ENCODE measurements at places on chromosomes 5 and 9.

DNA sequence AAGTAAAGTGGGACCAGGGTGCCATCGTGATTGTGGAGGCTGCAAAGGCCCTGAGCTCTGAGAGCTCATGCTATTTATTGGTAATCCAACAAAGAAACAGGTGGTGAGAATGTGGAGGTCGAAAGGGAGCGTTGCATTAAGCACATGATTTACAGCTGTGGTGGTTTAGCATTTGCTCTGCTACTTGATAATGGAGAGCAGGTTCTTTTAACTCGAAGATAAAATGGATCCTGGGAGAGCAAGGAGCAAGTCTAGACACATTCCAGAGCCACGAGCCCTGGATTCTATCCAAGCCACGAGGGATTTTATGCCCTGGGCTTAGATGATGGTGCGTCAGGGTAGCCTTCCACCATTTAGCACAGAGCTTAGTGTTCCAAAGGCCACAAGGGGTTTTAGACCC is 1710.1 kb upstream of the CDH9 start:
- DNase-seq: no peak

GRCh38 chr5:65876496-65876895 is 49.9 kb upstream of the ERBIN start:
- no peak for DNase-seq

DNA sequence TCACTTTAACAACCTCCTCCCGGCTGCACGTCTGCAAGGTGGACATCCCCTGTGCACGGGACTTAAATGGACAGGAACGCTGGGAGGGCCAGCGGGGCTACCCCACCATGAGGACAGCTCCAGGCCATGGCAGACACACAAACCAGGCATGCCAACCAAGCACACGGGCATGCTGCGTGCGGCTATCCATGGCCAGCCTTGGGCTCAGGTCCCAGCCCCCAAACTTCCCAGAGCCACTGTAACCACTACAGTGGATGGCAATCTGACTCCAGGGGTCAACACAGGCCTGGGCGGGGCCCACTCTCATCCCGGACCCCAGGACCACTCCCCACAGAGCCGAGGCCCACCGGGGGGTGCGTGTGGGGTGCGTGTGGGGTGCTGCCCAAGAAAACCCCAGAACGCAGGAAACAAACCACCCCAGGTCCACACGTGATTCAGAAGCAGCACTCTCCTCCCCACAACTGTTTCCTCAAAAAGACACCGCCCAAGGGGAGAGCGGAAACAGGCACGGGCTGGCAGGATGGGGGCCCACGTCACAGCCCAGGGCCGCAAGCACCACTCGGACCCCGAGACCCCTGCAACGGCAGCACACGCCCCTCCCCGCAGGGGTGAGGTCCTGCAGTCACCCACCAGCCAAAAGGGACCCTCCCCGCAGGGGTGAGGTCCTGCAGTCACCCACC is 7.4 kb downstream of the SLC12A7 start:
- no peak for DNase-seq

DNA sequence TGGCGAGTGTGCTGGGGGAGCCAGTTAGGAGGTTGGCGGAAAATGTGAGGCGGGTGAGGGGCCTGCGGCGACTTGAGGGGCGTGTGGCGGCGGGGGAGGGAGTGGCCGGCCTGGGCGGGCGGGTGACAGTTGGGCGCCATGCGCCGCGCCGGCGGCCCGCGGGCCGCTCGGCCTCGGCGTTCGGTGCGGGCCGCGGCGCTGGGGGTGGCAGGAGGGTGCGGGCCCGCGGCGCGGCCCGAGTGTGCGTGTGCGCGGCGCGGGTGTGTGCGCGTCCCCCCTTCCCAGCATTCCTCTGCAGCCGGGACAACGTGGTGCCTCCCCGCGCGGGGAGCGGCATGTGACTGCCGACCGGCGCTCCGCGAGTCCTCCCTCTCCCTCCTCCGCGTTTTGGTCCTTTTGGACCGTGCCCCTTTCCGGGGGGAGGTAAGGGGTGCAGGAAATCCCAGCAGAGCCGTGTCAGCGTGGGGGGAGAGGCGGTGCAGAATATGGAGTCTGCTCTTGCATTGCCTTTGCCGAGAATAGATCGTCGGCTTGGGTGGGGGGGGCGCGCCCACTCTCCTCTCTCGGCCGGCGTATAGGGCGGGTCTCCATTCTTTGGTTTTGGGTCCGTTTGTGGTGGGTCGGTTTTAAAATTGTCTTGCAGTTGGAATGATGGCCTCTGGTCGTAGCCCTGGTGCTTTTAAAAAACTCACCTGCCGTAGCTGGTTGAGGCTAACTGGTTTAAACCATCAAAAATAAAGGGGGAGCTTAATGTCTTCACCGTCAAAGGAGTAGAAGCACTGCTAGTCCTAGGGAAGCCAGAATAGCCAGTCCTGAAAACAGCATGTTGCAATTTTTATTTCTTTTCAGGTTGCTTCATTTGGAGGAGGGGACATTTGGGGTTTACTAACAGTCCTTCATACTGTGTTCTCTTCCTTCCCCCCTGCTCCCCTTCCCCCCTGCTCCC is 2.0 kb downstream of the LARP1 start:
- no peak for DNase-seq

DNA sequence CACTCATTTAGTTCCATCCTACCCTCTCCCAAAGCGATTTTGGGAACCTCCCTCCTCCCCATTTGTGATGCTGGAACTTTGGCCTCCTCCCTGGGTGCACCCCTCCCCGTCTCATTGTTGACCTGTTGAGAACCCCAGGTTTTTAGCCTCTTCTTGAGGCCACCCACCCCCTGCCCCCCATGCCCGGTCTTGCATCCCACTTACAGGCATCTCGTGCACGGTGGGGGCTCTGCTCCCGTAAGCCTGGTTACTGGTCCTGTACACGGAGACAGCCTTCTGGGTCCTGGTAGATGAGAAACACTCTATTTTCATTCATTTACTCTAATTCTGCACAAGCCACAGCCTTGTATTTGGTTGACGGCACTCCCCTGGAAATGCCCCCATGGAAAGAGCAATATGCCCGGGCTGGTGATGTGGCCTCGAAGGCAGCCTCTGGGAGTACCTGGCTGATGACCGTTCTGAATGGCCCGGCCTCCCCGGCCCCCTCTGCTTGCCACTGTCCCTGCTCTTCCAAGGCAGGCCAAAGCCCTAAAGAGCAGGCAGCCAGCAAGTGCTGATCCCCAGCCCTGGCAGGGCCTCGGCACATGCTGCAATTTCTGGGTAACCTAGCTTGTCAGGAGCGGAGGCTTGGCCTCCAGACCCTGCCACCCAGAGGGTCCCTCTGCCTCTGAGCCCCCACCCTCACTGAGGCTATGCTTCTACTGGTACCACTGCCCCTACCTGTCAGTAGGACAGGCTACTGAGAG is 1.9 kb upstream of the MRPS2 start:
- no peak for DNase-seq

DNA sequence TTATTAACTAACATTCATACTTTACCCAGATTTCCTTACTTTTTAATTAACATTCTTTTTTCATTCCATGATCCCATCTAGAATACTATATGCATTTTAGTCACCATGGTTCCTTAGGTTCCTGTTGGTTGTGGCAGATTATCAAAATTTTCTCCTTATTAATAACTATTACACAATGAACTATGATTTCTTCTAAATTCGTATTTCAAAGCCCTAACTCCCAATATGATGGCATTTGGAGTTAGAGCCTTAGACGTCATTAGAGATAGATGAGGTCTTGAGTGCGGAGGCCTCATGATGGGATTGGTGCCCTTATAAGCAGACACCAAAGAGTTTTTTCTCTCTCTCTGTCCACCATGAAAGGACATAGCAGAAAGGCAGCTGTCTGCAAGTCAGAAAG is 485.4 kb downstream of the TLR4 start:
- DNase-seq: no peak
